LHCN-M2 (cell line): ENCODE measurements at places on chromosomes 3 and 15. TPM values are rescaled to one million over a fixed set of nuclear protein-coding genes. Genes with fewer than 3 reads are reported as not detected.

GRCh38 chr3:107663266-107663665, 140.5 kb downstream of the BBX start:
- no peak for DNase-seq

GRCh38 chr3:49237344-49237743, 39.7 kb downstream of the C3orf62 start:
- DNase-seq = no peak

GRCh38 chr15:79045041-79045440, 45.5 kb downstream of the RASGRF1 start:
- DNase-seq = no peak

- no peak for DNase-seq
These were observed 242.1 kb downstream of the ITPR1 start for GRCh38 chr3:4735243-4735642.

- no peak for DNase-seq
These were observed 45.6 kb downstream of the FNDC3B start for GRCh38 chr3:172084871-172085556.

DNA sequence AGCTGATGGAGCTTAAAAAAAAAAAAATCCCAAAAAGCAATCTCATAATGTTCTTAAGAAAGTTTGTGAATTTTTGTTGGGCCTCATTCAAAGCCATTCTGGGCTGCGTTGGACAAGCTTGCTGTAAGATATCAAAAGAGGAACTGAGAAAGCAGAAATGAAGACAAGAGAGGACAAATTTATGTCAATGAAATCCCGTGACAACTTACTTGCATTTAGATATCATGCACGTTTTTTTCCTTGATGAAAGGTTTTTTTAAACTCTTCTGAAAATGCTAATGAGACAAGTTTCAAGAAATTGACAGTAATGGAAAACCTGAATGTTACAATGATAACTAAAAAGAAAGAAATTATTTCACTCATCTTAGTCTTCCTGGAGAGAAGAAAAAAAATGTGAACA, 662.9 kb downstream of the SQOR start:
- no peak for DNase-seq

- no peak for DNase-seq
These were observed 589.6 kb downstream of the PDCD6IP start for GRCh38 chr3:34387826-34388564.

DNA sequence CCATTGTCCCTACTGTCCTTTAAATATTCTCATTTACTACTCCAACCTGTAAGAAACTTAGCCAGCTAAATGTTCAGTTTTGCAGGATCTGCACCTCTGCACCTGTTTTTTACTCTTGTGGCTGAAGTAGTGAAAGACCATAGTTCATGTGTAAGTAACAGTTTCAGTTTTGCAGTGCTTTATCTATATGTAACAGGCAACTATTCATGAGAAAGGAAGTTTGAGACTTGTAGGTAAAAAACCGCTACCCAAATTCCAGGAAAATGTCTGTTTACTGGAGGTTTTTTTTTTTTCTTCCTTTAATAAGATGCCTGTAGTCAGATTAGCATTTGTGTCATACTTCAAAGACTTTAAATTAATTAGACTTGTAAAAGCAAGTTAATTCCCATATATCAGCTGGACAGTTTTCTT, 25.4 kb upstream of the MBNL1 start:
- DNase-seq = no peak

DNA sequence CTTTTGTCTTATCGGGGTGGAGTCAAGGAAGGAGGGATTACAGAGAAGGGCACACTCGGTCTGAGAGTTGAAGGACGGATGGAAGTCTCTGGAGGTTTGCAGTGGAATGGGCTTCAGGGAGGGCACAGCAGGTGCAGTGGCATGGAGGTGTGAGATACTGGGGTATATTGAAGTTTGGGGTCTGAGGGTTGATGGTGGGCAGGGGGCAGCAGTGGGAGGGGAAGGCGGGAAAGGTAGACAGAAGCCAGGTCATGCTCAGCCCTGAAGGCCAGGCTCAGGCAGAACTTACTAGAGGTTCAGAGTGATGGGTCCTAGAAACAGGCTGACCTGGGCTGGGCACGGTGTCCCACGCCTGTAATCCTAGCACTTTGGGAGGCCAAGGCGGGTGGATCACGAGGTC, 52.7 kb downstream of the HRH1 start:
- no peak for DNase-seq

- DNase-seq = no peak
These were observed 272 bp upstream of the SRPRB start for GRCh38 chr3:133805384-133805701.

DNA sequence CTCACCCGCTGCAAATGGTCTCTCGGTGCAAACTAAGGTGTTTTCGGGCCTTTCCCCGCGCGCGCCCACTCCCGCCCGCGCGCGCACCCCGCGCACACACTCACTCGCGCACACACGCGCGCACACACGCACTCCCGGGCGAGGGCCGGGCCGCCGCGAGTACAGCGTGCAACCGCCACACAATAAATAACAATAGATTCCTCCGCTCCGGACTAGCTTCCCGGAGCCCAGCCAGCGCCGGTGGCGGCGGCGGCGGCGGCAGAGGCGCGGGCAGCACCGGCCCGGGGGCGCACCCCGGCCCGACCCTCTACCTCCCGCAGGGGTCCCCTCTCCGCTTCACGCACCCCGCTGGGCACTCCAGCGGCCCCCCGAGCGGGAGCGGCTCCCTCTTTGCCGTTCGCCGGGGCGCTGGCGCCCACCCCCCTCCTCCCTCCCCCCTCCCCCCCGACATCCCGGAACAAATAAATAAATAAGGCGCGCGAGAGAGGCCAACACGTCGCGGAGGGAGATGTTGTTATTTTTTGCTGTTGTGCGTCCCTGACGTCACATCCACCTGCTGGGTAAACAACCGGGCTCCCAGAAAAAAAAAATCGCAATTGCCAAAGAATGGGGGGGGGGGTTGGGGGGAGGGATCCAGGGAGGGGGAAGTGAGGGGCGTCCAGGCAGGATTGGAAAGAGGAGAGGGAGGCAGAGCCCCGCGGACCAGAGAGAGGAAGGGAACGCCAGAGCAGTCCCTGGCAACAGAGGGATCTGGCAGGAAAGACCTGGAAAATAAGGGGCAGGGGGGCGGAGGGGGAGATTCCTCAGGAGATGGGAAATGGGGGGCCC, at the start of gene FOXP1:
Gene FOXP1 (minus strand): TSS at position 163 of the 828 bp plus-strand sequence. CDS start 385,347 bp downstream, outside the sequence.
- peak; percentile 66 for DNase-seq

GRCh38 chr15:69648212-69648611, 195.6 kb downstream of the RPLP1 start:
- peak; percentile 2 for DNase-seq

- no peak for DNase-seq
These were observed 59.5 kb upstream of the TSEN2 start for GRCh38 chr3:12424635-12425319.

DNA sequence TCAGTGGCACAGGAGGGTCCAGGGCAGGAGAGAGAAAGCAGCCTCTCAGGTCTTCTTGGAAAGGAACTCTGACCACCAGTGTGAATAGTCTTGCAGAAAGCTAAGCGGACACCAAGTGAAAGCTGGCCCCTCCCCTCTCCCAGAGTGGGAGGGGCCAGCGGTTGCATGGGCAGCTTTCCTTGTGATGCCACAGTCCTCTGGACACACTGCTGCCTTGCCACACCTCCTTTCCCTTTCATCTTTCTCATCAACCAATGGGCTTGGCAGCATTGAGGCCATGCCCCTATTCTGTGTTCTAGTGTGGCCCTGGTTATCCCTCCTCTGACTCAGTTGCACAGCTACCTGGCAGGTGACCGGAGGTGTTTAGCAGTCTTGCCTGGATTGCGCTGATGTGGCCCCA, 49.7 kb upstream of the GOLGA6B start:
- peak; percentile 8 for DNase-seq

GRCh38 chr3:187188931-187189330, 8.4 kb upstream of the RTP1 start:
- DNase-seq = no peak

GRCh38 chr3:59339818-59340217, 290.0 kb upstream of the CFAP20DC start:
- no peak for DNase-seq

DNA sequence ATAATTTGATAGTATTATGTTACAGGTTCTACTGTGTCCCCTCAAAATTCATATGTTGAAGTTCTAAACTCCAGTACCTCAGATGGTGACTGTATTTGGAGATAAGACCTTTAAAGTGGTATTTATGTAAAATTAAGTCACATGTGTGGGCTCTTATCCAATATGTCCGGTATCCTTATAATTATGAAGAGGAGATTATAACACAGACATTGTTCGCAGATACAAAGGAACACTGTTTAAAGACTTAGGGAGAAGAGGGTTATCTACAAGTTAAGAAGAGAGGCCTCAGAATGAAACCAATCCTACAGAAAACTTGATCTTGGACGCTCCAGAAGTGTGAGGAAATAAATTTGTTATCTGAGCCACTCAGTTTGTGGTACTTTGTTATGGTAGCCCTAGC, 50.9 kb downstream of the DPH6 start:
- DNase-seq = no peak

DNA sequence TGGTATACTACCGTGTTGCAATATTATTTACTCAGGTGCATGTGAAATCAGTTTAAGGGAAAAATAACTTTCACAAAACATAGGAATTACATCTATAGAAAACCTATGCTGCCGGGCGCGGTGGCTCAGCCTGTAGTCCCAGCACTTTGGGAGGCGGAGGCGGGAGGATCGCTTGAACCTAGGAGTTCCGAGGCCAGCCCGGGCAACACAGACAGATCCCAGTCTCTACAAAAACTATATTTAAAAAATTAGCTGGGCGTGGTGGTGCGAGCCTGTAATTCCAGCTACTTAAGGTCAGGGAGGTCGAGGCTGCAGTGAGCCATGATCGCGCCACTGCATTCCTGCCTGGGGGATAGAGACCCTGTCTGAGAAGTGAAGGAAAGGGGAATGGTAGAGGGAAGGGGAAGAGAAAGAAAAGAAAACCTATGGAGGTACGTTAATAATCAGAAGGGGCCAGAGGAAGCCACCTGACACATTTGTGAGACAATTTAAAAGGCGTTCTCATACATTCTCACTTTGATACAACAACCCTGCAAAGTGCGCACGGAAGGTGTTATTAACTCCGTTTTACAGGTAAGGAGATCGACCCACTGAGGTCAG, 456 bp upstream of the TMEM62 start:
- DNase-seq = no peak

DNA sequence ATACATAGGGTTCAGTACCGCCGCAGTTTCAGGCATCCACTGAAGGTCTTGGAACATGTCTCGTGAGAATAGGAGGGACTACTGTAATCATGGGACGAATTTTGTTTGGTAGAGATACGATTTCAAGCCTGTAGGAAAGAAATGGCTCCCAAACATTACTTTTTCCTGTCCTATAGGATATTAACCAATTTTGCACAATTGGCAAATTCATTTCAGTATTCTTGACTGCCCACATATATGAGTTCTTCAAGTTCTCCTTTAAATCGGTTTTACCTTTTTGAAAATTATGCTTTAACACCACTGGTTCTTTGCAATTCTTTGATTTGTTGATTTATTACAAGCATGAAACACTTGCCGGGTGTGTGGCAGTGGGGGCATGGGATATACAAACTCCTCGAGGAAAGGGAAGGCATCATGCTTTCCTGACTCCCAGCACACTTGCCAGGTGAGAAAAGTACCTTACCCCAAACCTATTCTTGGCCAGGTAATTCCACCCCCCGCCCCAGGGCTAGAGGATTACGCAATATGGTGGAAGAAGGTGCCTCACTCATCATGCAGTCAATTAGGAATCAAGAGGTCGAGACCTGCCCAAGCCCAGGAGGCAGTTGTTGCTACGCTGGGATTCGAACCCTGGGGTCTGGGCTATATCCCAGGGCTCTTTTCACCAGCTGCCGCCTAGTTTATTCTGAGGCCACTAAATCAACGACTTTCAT, 584 bp upstream of the LARS2 start:
- no peak for DNase-seq

GRCh38 chr15:70299931-70300869, 202.5 kb upstream of the TLE3 start:
- no peak for DNase-seq

DNA sequence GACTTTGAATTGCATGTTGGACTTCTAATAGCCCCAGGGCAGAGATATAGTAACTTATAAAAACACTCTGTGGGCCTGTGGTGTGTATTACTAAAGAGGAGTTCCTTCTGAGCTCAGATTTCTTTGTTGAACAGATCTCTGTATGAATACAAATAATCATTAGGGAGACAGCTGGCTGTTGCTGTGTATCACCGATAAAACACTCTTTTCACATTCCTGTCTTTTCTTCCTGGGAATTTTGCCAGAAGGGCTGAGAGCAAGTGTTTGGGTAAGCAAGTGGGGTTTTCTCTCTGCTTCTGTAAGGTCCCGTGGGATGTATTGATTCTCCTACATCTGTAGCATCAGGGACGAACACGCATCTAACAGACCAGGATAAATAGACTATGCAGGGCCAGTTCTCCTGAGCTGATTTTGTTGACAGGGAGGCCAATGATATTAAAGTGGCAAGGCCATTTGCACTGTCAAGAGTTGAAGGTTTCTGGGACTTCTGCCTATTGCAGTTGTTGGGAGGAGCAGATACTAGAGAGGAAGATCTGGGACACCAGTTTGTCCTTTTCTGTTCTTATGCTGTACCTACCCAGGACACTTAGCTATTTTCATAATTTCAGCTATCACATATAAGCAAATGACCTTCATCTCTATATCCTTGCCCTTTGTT, 225.9 kb upstream of the CD96 start:
- peak; percentile 91 for DNase-seq

DNA sequence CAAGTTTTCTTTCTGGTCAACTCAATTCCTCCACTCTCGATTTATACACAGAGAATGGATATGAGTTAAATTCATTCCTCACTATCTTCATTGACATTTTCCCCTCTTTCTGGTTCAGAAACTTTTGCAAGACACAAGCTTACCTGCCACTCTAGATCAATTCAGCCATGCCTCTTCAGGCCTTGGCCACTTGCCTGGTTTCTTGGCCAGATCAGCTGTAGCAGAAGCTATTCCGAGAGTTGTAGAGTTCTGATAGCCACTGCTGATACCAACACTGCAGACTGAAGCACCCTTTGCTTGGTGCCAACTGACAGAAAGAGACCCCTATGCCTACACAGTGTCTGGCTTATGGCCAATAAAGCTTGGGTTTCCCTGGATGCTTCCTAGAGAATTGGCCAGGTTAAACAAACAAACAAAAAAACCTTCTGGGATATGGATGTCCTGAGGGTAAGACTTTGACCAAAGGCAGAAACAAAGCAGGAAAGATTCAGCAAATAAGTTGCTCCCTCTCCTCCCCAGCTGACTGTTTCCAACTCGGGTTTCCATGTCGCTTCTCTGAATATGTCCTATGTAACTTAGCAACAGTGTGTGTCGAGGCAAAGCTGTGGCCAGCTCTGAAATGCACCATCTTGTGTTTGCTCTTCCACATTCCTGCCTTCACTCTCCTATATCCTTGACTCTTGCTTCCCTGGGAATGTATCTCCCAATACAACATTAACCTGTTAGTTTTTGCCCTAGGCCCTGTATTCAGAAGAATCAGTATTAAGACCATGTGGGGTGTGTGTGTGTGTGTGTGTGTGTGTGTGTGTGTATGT, 521.6 kb downstream of the EPHA3 start:
- peak; percentile 5 for DNase-seq

Gene ARPIN
- total RNA-seq = 10.9 and 14.3 TPM in 2 replicates

Gene DTWD1
- 20.6 and 23.8 TPM in 2 replicates for total RNA-seq

Gene KNL1
- total RNA-seq = 63.7 and 65.0 TPM in 2 replicates

Gene ADGRG7
- not detected in 2 replicates for total RNA-seq

Gene RTP4
- total RNA-seq = not detected in 2 replicates

Gene MTFMT
- 28.7 and 36.5 TPM in 2 replicates for total RNA-seq

Gene SH3BP5
- total RNA-seq = 7.8 and 8.4 TPM in 2 replicates

Gene EPHA3
- total RNA-seq = 0.13 and 0.17 TPM in 2 replicates

Gene CAV3
- 20.3 and 30.4 TPM in 2 replicates for total RNA-seq

Gene ITGA11
- 14.6 and 22.0 TPM in 2 replicates for total RNA-seq

Gene FSIP1
- total RNA-seq = 0.38 and 1.1 TPM in 2 replicates

Gene PAQR5
- 13.0 and 13.9 TPM in 2 replicates for total RNA-seq

Gene BLM
- 13.1 and 14.9 TPM in 2 replicates for total RNA-seq
